ENCODE measurements at places on chromosomes 13 and 19.
A peak's percentile ranks its signal among the peaks of the same experiment; 100 is the strongest.

DNA sequence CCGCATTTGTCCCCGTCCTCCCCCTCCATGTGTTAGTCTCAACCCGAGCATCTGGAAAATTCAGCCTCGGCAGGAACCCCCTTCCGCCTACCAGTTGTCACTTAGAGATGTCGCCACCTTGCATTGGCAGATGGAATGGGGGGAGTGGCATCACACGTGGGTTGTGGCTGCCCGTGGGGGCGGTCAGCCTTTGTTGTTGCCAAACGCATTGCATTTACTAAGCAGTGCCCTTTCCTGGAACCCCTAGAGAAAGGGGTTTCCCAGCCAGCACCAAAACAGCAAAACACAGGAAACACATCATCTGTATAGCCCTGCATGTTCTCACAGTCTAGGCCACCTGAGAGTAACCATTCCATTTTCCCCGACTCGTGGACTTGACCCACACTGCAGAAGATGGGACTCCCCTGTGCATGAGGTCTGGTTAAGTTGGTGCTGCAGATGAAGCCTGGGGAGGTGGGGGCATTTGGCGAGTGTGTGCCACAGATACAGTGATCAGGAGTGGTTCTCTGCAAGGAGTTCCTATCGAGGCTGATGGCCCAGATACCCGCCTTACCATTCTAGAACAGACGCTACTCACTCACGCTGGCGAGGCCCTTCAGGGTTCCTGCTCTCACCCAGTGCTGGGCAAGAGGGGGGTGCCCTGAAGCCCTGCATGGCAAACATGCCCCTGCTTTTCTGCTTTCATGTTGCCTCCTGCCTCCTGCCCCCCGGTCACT is 38.3 kb downstream of the TMED1 start:
- no peaks in the 10 kb centered on the region for H3K27me3 ChIP-seq
- no peak for DNase-seq
- no peak overlapping the region for H3K4me3 ChIP-seq
- no peak overlapping the region for H3K27ac ChIP-seq
- no peaks in the 10 kb centered on the region for H3K4me1 ChIP-seq

DNA sequence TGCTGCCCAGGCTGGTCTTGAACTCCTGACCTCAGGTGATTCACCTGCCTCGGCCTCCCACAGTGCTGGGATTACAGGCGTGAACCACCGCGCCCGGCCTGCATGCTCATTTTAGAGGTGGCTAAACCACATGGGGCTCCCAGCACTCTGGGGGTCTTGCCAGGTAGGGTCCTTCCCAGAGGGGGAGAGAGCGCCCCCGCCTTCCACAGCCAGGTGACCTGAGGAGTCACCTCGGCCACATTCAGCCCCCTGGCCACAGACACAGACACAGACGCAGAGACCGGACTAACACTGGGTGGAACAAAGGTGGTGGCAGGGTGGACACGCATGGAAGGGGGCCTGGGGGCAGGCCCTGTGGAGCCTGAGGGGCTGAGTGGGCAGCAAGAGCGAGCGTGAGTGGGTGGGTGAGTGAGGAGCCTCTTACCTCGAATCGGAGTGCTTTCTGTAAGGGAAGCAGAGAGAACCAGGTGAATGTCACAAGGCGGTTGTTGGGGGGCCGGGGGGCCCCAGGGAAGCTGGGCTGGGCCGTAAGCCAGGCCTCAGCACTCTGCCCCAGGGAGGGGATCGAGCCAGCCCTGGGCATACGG is 80.1 kb downstream of the PTPRS start:
- no peak overlapping the region for H3K27ac ChIP-seq
- no peak overlapping the region for H3K4me3 ChIP-seq
- no peak for DNase-seq
- no peaks in the 10 kb centered on the region for H3K27me3 ChIP-seq

DNA sequence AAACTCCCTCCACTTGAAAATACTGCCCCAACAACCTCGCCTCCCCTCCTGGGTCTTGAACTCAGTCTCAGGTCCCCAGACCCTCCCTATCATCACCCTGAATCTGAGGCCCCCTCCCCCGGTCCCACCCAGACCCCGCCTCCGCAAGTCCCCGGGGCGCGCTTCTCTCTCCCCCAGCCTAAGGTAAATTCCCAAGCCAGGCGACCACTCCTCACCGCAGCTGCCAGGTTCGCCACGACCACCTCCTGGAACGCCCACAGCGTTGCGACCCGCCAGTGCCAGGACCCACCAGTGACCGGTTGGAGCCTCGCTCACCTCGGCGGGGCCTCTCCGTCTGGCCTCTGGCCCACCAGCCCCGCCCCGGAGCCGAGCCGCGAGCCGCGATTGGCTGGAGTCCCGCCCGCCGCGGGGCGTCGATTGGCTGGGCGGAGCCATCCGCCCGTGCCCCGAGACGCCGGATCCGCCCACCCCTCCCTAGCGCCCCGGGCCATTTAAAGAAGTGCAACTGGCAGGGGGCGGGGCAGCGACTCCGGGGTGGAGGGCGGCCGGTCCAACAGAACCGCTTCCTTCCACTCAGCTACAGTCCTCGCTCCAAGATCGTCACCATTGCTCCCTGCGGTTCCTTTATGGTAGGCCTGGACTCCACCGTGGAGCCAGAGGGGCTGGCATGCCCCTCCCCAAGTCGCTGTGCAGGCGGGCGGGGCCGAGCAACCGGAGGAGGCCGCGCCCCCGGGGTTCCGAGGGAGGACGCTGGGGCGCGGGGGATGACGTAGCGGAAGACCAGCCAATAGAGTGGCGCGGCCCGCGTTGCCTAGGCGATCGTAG is at the start of gene SERTAD3:
Gene SERTAD3 (minus strand): TSS at position 336 of the 825 bp plus-strand sequence. CDS start 2,255 bp downstream, outside the sequence.
- peaks cover 11% of the 10 kb centered on the region for H3K36me3 ChIP-seq
- no peaks in the 10 kb centered on the region for H3K27me3 ChIP-seq

DNA sequence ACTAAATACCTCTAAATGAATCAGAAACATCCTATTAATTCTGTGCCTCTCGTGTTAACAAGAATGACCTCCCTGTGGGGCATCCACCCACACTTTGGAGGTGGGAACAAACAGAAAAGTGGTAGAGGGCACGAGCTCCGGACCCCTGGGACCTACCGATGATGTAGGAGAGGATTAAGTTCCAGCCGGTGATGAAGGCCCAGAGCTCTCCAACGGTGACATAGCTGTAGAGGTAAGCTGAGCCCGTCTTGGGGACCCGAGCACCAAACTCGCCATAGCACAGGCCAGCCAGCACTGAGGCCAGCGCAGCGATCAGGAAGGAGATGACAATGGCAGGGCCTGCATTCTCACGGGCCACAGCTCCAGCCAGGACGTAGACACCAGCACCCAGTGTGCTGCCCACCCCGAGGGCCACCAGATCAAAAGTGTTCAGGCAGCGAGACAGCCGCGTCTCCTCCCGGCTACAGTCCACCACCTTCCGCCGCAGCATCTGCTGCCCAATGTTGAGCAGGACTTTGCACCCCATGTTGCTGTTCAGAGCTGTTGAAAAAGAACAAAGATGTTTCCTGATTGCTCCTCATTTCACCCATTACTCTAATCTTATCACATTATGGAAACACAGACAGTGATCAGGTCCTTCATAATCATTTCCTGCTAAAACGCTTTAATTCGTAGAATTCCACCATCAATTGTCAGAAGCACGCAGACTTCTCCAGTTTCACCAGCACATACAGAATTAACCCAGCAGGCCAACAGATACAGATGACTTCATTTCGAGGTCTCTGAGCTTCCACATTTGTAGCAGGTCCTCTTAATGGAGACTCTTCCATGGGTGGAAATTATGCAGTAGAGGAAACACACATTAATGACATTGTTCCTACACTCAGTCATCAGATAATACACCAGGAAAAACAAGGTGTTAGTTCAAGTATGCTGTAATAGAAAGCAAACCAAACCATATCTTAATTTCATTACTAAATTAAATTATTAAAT is 59.5 kb downstream of the SLC7A1 start:
- no peak for DNase-seq
- no peak overlapping the region for H3K27ac ChIP-seq
- no peaks in the 10 kb centered on the region for H3K27me3 ChIP-seq
- H3K36me3 ChIP-seq, result peaks cover 19% of the 10 kb centered on the region

- no peaks in the 10 kb centered on the region for H3K4me1 ChIP-seq
- H3K36me3 ChIP-seq, result no peaks in the 10 kb centered on the region
- peak; percentile 88 for DNase-seq
- no peaks in the 10 kb centered on the region for H3K27me3 ChIP-seq
Observed at GRCh38 chr19:48726556-48726955, 7.0 kb upstream of the MAMSTR start.

DNA sequence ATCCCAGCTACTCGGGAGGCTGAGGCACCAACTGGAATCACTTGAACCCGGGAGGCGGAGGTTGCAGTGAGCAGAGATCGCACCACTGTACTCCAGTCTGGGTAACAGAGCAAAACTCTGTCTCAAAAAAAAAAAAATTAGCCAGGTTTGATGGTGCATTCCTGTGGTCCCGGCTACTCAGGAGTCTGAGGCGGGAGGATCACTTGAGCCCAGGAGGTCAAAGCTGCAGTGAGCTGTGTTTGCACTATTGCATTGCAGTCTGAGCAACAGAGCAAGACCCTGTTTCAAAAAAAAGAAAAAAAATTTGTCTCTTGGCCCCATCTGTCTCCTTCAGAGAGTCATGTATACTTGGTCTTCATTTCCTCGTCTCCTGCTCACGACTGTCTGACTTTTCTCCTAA is 1.6 kb downstream of the CCDC97 start:
- H3K27me3 ChIP-seq, result no peaks in the 10 kb centered on the region
- no peak overlapping the region for H3K27ac ChIP-seq
- H3K36me3 ChIP-seq, result peaks cover 20% of the 10 kb centered on the region
- peaks cover 33% of the 10 kb centered on the region for H3K4me1 ChIP-seq
- DNase-seq, result no peak

GRCh38 chr19:1130771-1131717 is 27.2 kb downstream of the GPX4 start:
- no peak overlapping the region for H3K27ac ChIP-seq
- H3K4me3 ChIP-seq, result peak overlapping the region; percentile 70
- DNase-seq, result no peak
- peaks cover 3% of the 10 kb centered on the region for H3K27me3 ChIP-seq

DNA sequence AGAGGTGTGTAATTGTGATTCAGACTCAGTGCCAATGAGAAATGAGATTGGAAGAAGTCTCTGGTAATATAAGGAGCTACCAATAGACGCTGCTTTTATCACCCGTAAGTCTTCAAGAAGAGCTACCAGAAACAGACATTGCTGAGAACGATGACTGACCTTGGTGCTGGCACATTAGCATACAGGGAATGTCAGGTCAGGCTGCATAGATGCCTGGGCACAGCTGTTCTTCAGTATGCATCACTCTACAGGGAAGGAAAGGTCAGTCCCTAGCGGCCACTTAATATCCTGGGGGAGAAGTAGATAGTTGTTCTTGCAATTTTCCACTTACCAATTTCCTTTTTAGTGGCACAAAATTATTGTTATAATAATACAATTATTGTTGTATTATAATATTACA is 380.4 kb downstream of the PCDH9 start:
- no peaks in the 10 kb centered on the region for H3K4me1 ChIP-seq
- no peaks in the 10 kb centered on the region for H3K27me3 ChIP-seq
- no peak overlapping the region for H3K27ac ChIP-seq

DNA sequence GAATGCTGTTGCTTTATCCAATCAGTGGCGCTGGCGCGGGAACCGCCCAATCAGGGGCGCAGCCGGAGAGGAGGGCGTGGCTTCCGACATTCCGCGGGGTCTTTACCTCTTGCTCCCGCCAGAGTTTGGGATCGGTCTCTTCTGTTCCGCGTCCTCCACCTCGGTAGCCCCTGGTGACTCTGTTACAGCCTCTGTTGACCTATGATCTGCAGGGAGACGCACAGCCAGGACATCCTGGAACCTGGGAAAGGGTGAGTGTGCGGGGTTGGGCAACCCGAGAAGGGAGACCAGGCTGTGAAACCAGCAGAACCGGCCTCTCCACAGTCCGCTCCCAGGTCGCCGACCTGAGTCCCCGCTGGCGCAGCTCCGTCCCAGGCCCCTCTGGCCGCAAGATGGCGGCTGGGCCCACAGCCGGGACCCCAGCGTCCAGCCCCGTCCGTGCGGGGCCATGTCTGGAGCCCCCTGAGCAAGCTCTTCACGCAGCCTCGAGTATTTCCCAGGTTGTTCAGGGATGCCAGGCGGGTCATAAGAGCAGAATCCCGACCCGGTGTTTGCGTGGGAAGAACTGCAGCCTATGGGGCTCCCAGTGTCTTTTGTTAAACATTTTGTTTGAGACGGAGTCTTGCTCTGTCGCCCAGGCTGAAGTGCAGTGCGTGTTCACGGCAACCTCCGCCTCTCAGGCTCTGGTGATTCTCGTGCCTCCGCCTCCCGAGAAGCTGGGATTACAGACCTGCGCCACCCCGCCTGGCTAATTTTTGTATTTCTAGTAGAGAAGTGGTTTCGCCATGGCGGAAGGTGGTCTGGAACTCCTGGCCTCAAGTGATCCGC is 4.4 kb upstream of the ZNF681 start:
- peak; percentile 96 for DNase-seq
- H3K4me1 ChIP-seq, result peaks cover 15% of the 10 kb centered on the region
- H3K27ac ChIP-seq, result peak overlapping the region; percentile 47
- peak overlapping the region; percentile 95 for H3K4me3 ChIP-seq

DNA sequence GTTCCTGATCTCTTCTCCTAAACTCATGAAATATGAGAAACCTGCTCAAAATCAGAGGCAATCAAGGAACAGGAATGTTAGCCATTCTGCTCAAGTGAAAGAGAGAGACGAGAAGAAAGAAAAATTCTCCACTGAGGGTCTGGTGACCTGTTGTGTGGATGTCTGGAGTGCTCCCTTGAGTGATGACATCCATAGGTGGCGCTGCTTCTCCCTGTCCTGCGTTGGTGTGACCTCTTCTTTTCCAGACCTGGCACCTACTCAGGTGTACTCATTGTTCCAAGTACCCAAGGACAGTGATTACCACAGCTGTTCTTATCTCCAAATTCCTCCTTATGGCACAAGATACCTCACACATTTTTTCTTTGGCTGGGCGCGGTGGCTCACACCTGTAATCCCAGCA is 4.0 kb downstream of the ZNF223 start:
- no peaks in the 10 kb centered on the region for H3K36me3 ChIP-seq
- no peaks in the 10 kb centered on the region for H3K4me1 ChIP-seq
- H3K4me3 ChIP-seq, result no peak overlapping the region
- H3K27ac ChIP-seq, result no peak overlapping the region
- no peaks in the 10 kb centered on the region for H3K27me3 ChIP-seq
- no peak for DNase-seq

- peak within 1 kb of the TSS; percentile 88 for H3K27ac ChIP-seq
- H3K27me3 ChIP-seq, result no peaks in the 10 kb centered on the region
- H3K36me3 ChIP-seq, result peaks cover 38% of the 10 kb centered on the region
Observed at GRCh38 chr13:113209336-113209758, at the start of gene CUL4A. CUL4A (plus strand) TSS chr13:113209613; CDS start chr13:113209628, 15 bp downstream.

DNA sequence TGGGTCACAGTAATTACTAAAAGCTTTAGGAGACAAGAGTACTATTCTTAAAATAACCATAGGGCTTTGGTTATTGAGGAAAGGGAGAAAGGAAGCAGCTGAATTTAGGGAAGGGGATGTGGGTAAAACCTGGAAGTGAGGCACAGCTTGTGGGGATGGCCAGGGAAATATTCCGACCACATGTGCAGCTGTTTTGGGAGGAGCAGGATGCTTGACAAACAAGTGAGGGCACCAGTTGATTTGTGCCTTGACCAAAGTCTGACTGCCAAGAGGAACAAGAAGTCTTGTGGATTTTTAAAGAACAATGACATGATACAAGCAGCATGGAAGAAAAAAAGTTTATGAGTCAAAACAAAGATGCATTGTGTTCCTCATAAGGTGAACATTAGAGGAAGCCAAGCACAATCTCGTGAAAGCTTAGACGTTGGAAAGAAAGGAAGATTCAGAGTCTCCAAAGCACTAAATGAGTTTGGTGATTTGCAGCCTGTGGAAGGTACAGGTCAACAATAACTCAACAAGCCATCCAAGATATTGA is 108.5 kb upstream of the GPC6 start:
- no peaks in the 10 kb centered on the region for H3K4me1 ChIP-seq
- DNase-seq, result no peak
- no peaks in the 10 kb centered on the region for H3K36me3 ChIP-seq
- H3K27ac ChIP-seq, result no peak overlapping the region
- H3K4me3 ChIP-seq, result no peak overlapping the region
